Activated CD4-positive, alpha-beta T cell treated with anti-CD3 and anti-CD28 coated beads, Interleukin-2, amount 50 U/mL, for 1 hour (primary cell): ENCODE measurements at places on chromosomes 3 and 15.

DNA sequence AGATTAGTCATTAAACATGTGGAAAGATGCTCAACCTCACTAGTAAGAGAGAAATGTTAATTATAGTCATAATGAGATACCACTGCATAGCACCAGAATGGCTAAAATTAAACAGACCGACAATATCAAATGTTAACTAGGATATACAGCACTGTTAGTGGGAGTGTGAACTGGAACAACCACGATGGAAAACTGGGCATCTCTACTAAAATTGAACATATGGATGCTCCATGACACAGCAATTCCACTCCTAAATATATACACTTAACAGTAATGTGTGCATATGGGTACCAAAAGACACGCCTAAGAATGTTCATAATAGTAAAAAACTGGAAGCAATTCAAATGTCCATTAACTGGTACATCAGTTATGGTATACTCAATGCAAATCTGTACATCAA, 41.5 kb downstream of the CRTAP start:
- DNase-seq, result no peak

GRCh38 chr15:25761971-25762662, 101.0 kb downstream of the ATP10A start:
- no peak for DNase-seq

GRCh38 chr3:67610458-67610857, 44.0 kb downstream of the SUCLG2 start:
- DNase-seq, result no peak

- no peak for DNase-seq
These were observed 33.9 kb upstream of the ACAN start for GRCh38 chr15:88769161-88769971.

DNA sequence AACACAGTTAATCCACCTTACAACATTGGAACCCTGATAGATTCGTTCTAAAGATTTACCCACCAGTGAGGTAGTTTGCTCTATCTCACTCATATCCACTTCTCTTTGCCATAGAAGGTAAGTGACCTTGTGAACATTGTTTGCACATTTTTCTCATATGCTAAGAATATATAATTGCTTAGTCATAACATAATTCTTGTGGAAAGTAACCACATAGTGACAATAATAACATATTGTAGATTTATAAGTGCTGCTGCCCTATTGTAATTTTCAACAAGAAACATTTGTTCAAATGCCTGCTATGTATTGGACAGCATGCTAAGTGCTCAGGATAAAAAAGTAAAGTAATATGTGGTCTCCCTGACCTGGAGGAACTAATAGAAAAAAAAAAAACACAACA, 554.2 kb upstream of the KCNMB2 start:
- DNase-seq, result no peak

GRCh38 chr15:43246261-43246774, 20.4 kb downstream of the TGM5 start:
- DNase-seq, result no peak

GRCh38 chr15:71256934-71257664, 141.8 kb downstream of the THSD4 start:
- DNase-seq, result no peak

DNA sequence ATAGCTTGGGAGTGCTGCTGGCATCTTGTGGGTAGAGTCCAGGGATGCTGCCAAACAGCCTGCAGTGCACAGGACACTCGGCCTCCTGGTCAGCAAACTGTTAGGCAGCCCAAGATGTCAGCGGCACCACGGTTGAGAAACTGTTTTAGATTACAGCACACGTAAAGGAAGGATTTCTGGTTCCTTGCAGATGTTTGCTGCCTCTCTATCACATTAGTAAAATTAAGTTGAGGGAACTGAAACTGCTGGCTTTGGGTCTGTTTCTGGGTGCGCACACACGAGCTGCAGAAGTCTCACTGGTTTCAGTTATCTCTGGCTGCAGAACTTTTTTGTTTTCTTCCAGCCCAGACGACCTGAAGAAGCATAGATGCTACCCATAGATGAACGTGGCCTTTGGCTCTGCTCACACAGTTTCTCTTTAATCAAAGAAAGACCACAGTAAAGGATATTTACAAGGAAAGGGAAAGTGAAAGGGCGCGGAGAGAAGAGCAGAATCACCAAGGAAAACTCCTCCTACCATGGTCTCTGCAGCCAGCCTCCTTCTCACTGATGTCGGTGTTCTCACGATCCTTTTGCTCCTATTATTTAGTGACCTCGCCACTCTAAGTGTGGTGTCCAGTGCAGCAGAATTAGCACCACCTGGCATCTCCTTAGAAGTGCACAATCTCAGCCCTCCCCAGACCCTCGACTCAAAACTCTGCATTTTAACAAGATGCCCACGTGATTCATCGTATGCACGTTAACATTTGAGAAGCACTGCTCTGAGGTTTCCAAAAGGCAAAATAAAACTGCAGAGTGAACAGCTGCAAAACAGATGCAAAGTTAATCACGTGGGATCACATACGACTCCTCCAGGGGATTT, 50.6 kb upstream of the AKAP13 start:
- no peak for DNase-seq

DNA sequence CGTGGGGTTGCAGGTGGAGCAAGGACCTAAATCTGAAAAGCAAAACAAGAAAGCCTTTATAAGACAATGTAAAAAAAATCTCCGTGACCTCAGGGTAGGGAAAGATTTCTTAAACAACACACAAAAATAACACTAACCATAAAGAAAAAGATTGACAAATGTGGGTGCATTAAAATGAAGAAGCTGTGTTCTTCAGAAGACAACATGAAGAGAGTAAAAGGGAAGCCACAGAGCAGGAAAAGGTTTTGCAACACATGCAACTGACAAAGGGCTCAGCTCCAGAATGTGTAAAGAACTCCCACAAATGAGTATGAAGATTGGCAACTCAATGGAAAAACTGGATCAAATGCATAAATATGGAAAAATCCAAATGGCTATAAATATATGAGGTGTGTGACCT, 74.2 kb downstream of the MAGEF1 start:
- no peak for DNase-seq

GRCh38 chr15:50463423-50464358, 39.5 kb downstream of the USP8 start:
- no peak for DNase-seq

DNA sequence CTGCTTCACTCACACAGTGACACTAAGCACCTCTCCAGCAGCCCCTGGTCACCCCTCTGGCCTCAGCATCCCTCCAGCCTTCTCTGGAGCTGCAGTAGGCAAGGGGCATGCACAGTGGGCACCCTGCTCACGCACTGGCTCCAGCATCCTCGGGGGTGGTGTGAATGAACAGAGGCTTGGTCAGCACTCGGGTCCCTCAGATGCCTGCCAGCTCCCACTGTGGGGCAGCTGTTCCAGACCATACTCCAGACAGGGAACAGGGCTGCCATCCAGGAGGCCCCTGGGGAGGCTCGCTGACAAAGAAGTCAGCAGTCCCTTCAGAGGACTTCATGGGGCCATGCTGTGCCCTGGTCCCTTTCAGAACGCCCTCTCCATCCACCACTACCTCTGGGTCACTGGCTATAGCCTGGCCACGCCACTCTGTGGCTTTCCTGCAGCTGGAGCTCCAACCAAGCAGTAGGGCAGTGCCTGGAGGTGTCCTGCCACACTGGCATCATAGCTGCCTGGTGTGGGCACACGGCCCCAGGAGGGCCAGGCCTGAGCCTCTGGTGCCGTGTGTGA, 26.3 kb downstream of the ALS2CL start:
- DNase-seq, result no peak

- DNase-seq, result no peak
These were observed 60.3 kb upstream of the PSMD6 start for GRCh38 chr3:64083575-64083974.

GRCh38 chr15:69848551-69849231, 249.0 kb downstream of the TLE3 start:
- DNase-seq, result no peak

DNA sequence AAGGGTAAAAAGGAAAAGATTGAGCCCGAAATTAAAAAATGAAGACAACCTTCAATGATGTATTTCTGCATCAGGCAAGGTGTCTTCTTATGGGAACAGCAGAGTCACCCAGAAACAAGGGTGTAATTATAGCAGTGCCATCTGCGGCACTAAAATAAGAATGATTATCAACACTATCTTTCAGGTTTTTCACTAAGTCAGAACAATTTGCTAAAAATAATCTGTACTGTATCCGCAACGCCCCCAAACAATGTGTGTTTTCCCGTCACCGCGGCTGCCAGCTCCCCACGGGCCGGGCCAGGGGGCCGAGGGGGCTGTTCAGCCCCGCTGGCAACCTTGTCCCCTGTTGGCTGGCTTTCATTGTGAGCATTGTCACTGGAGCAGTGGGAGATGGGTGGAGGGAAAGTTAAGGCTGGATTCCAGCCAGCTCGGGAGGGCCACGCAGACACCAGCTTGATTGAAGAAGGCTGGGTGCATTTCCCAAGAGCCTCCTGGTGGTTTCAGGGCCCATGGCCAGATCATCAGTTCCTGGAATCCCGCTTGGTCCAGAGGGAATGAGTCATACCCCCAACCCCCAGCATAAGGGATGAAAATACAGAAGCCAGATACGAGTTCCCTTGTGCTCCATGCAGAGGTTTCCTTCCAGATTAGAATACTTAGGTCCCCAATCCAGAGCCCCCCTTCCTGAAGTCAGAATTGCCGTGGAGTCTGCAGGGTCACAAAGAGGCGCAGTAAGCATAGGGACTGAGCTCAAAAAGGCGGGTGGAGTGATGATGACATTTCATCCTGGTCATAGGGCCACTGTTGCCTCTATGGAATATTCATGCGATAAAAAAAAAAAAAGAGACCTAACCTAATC, 90.2 kb upstream of the KLF13 start:
- no peak for DNase-seq

- DNase-seq, result no peak
These were observed 161.2 kb downstream of the SOX2 start for GRCh38 chr3:181872887-181873286.

DNA sequence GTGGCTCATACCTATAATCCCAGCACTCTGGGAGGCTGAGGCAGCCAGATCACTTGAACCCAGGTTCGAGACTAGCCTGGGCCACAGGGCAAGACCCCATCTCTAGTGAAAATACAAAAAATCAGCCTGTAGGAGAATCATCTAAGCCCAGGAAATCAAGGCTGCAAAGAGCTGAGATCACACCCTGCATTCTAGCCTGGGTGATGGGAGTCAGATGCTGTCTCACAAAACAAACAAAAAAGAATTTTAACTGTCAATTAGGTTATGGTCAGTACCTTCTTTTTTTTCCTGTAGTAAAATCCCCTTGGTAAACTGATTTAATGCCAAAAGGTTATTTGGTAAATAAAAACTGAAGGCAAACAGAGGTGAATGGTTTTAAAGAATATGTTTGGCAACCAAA, 29.0 kb downstream of the TMCC1 start:
- DNase-seq, result no peak

DNA sequence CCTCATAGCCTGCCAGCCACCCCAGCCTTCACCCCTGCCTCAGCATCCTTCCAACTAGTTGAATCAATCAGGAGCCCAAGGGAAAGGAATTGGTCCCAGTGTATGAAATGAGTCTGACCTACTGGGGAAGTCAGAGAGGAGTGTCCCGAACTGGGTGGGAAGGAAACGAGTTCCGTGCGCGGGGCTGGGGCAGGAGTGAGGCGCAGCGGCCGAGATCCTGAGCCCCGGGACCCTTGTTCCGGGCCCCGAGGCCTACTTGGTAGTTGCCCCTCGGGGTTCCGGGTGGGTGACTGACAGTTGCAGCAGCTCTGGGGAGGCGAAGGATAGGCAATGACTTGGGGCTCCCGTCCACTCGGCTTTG, 1.1 kb upstream of the PLCL2 start:
- DNase-seq, result no peak

DNA sequence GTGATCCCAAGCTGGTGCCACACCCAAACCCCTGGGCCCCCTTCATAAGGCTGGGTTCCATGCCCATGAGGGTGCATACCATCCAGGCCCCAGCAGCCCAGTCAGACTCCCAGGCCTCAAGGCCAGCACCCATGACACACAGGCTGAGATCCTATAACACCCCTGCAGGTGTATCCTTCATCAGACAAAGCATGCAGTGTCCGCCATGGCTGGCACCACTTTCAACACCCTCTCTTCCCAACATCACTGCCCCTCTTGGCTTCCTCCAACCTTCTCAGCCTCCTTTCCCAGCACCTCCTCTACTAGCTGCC, 3.5 kb downstream of the CCDC51 start:
- DNase-seq, result no peak

GRCh38 chr3:37189109-37189508, 14.7 kb upstream of the LRRFIP2 start:
- no peak for DNase-seq

DNA sequence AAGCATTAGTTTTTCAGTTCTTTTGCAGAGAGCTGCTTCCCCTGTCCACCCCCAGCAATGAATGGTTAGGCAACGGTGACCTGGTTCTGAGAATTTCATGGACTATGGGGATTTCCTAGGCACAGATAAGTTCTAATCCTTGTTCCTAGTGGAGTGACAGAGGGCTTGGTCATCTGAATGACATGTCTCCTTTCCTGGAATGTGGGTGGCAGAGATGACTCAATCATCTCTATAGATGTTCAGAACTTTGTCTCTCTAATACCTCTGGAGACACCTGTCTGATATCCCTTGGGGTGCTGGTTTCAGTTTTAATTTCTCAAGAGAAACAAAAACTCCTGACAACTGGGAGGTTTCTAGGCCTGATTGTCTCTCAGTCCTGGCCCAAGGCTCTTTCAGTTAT, 10.4 kb downstream of the PLA2G4E start:
- DNase-seq, result no peak

GRCh38 chr15:26841941-26842340, 24.9 kb upstream of the GABRA5 start:
- no peak for DNase-seq

DNA sequence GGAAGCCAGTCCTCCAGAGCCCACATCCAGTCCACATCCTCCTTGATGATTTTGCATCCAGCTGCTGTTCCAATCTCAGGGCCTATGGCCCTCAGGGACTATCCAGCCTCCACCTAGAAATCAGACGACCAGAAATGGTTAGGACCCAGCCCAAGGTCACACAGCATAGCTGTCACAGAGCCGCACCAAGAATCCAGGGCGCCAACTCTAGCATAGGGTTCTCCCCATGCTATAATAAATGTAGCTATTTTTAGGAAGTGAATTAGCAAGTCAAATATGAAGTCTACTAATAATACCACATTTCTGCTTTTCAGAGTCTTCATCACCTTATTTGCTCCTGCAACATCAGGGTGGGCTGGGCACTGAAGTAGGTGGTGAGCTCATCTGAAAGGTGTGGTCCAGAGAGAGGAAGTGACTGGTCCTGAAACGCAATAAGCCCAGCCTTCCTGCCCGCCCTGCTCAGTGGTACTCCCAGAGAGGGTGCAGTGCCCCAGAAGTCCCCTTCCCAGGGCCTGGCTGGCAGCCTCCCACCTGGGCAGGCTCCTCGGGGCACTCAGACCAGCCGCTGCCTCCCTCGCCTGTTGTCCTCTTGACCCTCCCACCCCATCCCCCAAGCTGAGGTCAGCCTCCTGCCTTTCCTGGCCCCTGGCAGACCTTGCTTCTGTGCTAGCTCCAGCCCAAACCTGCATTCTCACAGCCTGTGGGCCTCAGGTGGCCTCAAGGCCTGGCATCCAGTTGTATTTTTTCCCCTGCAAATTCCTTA, 17.6 kb upstream of the CYP11A1 start:
- DNase-seq, result no peak

GRCh38 chr15:26790118-26790517, 17.3 kb upstream of the GABRB3 start:
- DNase-seq, result no peak
